A549 (cell line): ENCODE measurements at places on chromosomes 4 and X.

DNA sequence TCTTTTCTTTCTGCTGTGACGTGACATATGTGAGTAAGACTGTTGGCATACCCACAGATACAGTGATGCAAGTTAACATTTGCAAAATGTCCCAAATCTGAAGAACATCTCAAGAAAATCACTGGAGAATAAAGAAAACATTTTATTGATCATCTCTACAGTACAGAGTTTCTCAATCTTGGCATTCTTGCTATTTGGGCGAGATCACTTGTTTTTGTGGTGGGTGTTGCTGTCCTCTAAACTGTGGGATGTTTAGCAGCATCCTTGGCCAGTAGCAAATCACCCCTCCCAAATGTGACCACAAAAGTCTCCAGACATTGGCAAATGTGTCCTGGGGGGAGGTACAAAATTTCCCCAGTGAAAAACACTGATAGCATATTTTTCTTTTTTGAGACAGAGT, 28.8 kb downstream of the AMELX start:
- DNase-seq = no peak

DNA sequence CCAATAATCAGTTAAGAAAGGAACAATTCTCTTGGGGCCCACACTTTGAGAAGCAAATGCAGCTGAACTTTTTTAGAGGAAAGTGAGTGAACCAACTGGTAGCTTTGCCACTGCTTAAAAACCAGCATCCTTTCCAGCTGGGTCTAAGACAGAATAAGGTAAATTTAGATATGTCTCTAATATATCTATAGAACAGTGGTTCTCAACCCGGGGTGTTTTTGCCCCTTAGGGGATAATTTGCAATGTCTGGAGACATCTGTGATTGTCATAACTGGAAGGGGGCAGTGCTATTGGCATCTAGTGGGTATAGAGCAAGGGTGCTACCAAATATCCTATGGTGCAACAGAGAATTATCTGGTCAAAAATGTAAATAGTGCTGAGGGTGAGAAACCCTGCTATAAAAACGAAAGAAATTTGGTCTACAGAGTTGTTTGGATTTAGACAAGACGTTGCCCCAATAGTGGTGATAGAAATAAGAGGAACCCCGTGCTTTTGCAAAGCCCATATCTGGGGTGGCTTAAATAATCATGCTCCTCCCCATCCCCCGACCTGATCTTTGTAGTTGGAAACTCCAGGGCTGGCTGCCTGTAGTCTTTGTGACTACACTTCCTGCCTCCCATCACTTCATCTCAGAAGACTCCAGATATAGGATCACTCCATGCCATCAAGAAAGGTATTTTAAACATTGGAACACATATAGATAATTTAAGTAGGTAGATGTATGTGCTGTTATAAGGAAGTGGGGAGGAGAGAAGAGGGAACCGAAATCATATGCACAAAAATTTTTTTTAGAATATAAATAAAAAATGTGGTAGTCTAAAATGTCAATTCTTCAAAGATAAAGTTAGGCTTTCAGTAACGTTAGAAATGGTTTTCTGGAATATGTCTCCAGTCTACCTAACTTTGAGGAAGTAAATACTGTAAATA, at the start of gene TLR7:
TLR7 (plus strand) TSS at position 622 of the 927 bp plus-strand sequence. CDS start 507 bp downstream, outside the sequence.
- no peak for DNase-seq

- no peak for DNase-seq
Observed at GRCh38 chr4:12576409-12576808, 907.7 kb downstream of the RAB28 start.

DNA sequence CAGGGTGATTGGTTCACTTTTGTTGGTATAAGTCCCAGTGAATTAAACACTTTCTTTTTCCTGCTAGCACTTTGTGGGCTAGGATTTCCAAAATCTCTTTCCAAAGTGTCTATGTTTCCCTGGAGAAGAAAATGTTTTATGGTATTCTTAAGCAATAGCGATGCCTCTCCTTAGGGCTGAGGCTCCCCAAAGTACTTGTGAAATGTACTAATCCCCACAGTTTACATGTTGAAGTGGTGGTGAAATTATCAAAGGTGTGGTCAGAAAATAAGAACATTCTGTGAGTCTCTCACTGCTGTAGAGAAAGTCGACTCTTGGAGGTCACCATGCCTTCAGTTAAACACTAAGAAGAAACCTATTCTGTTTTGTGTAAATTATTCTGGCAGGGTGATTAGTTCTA, 51.5 kb upstream of the AMELX start:
- no peak for DNase-seq

GRCh38 chrX:20231598-20231997, 35.1 kb downstream of the RPS6KA3 start:
- DNase-seq = no peak

- no peak for DNase-seq
Observed at GRCh38 chr4:136571315-136571714, 961.0 kb downstream of the PCDH18 start.

DNA sequence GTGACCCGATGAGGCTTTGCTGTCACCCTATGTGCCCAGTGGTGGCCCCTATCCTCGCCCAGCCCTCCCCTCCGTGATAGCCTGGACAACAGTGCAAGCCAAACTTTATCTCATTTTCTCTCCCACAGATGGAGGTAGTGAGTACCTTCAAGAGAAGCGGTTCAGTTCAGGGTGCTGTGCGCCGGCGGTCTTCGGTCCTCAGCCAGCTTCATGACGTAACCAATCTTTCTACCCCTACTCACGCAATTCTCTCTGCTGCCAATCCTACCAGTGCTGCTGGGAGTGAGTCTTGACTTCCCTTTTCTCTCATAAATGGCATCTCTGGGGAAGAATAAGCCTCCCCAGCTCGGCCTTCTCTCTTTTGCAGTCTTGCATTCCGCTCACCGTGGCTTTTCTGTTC, 29.5 kb downstream of the CCNQ start:
- no peak for DNase-seq

DNA sequence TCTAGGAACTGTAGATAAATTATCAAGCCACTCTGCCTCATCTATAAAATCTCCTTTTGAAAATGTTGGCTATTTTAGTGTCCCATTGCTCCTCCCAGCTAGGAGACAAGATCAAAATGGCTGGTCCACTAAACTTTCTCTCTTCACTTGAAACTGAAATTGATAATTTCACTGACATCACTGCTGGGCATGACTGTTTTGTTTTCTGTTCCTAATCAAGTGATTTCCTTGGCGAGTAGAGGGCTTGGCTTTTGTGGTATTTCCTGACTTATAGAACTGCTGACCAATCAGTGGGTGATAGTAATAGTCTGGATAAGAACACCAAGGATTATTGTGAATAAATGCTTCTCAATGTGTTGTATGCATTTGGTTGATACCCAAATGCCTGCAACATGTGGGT, 2152.9 kb downstream of the ARAP2 start:
- no peak for DNase-seq

GRCh38 chr4:7967501-7968261, 28.0 kb upstream of the AFAP1 start:
- DNase-seq = no peak

DNA sequence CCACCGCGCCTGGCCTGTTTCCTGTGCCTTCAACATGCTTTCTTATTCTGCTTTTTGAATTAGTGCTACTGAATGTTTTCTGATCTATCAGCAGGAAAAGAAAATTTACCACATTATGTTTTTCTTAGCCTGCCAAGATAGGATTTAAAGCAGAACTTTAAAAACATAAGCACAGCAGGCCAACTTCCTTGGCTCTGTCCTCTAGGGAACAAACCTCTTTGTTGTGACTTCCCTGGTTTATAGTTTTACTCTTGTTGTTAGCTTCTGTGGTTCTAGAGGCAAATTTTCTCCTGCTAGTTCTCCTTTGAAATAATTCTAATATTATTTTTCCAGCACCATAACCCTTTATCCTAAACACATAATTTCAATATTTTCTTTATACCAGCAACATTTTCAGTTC, 605.1 kb downstream of the ADGRL3 start:
- DNase-seq = no peak

GRCh38 chrX:57771689-57772088, 91.6 kb upstream of the NLRP2B start:
- DNase-seq = no peak
